Thoracic aorta (tissue), 2 donors: ENCODE measurements at places on chromosomes 4 and X. TPM values are rescaled to one million over a fixed set of nuclear protein-coding genes. Genes with fewer than 3 reads are reported as not detected.

DNA sequence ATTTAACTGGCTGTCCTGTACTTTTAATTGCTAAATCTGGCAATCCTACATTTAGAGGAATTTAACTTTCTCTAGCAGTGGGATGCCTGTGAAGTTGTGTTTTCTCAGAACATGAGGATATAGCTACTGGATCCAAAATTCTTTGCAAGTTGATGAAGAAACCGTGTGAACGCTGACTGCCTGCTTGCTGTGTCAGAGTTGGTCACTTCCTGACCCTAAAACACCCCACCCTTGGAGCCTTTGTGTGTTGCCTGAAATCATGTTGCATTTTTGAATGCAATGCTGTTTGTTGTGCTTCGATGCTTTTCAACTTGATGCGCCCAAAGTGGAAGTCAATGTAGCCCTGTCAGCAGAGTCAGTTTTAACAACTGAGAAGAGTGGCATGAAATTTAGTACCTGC, 211.2 kb downstream of the ANK2 start:
- no peak for DNase-seq

DNA sequence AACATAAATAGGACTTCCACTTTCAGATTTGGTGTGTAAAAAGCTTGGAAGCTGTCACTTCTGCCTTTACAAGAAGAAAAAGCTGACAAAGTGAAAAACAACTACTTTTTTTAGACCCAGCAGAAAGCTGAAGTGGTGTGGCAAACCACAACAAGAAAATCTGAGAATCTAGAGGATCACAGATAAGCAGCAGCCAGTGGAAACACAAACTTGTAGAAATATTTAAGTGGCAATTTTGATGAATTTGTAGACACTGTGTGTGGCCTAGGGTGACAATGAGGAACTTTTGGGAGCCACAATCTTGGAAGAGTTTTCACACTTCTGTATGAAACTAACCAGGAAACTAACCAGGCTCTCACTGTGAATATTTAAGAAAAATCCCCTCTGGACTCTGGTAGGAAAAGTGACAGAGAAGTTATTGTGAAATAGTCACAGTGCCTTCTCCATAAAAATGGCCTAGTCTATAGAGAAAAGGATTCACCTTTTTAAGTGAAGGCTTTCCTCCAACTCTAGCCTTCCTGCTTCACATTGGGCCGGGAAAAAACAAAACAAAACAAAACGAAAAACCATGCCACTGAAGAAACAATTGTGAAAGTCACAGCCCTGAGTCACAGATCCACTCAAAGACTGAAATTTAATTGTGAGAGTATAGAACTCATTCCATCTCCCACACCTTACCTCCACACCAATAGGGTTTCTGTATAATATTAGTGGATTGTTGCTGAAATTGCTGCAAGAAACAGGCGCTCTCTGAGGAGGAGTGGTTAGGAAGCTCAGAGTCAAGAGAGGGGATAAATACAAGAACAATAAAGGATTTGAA, 26.7 kb upstream of the GUCY1A1 start:
- no peak for DNase-seq

DNA sequence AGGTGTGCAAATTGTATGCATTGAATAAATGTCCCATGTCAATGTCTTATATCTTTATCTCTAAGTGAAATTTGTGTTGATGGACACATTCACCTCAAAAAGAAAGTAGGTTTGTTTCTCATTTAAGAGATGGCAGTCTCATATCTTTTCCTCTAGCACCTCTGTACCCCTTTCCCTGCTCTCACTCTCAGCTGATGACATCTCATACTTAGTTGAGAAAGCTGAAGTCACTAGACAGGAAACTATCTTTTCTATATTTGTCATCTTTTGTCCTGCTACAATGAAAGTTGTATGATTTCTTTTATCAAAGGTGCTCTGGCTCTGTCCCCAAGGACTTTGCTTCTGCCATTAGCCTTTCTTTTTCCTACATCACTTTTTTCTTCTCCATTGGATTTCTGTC, 84.0 kb upstream of the GRPR start:
- DNase-seq, result no peak

DNA sequence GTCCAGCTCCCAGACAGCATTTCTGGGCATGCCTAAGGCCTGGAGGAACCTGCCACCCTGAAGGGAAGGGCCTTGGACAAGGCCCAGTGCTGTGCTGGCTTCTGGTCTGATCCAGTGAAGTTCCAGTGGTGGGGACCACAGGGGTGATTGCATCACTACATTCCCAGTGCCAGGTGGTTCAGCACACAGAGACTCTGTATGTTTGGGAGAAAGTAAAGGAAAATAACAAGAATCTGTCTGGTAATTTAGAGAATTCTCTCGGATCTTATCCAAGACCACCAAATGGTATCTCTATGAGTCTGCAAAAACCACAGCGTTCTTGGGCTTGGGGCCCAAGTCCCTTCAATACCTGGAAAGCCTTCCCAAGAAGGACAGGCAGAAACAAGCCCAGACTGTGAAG, 131.8 kb upstream of the MAD2L1 start:
- DNase-seq, result no peak

The SOX3 gene
- not detected for total RNA-seq

- no peak for DNase-seq
Measured at GRCh38 chrX:112056476-112056875, 26.1 kb downstream of the TRPC5 start.

The ASB9 gene
- 2.5 TPM for total RNA-seq
